ENCODE measurements at places on chromosomes 5 and 9. TPM values are rescaled to one million over a fixed set of nuclear protein-coding genes. Genes with fewer than 3 reads are reported as not detected.

Gene F2RL2
- total RNA-seq = not detected

DNA sequence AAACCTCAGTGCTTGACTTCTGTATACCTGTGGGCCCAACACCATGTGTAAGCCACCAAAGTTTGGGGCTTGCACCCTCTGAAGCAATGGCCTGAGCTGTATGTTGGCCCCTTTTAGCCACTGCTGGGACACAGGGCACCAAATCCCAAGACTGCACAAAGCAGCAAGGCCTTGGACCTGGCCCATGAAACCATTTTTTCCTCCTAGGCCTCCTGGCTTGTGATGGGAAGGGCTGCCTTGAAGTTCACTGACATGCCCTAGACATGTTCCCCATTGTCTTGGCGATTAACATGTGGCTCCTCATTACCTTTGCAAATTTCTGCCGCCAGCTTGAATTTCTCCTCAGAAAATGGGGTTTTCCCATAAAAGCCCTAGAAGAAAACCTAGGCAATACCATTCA, 345.5 kb downstream of the MLLT3 start:
- H3K27me3 ChIP-seq = no peaks in the 10 kb centered on the region
- no peak overlapping the region for H3K27ac ChIP-seq
- no peaks in the 10 kb centered on the region for H3K4me1 ChIP-seq

DNA sequence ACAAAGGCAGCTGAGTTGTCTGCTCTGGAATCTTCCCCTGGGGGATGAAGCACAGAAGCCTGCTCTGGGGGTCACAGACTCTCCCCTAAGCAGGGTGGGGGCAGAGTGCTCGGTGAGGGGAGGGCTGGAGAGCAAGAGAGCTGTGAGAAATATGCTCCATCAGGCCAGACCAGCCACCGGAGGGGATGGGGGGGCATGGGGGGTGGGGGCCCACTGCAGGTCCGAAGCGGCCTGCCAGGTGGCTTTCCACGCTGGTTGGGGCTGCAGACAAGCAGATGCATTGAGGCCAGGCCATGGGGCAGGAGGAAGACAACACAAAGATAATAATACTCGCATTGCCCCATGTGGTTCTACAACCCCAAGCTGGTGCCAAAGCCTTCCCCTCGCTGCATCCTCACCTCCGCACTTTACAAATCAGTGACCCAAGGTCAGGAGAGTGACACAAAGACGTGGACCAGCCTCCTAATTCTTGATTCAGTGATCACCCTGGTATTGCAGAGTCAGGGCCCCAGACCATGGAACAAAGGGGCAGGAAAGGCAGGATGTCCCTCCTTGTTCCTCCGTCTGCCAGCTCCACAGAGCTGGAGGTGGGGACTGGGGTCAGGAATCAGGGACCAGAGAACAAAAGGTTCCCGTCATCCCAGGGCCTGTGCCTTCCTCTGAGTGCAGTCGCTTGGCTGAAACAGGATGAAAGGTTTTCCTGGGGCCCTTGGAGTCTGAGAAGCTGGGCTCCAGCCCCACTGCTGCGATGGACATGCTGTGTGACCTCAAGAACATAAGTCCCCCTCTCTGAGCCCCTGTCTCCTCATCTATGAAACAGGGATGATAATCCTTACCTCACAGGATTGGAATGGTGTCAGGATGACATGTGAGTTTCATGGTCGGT, 37.2 kb upstream of the GABRP start:
- no peak overlapping the region for H3K4me3 ChIP-seq
- H3K36me3 ChIP-seq = no peaks in the 10 kb centered on the region
- H3K27me3 ChIP-seq = peaks cover 36% of the 10 kb centered on the region
- DNase-seq = no peak
- no peak overlapping the region for H3K27ac ChIP-seq
- peaks cover 7% of the 10 kb centered on the region for H3K4me1 ChIP-seq

DNA sequence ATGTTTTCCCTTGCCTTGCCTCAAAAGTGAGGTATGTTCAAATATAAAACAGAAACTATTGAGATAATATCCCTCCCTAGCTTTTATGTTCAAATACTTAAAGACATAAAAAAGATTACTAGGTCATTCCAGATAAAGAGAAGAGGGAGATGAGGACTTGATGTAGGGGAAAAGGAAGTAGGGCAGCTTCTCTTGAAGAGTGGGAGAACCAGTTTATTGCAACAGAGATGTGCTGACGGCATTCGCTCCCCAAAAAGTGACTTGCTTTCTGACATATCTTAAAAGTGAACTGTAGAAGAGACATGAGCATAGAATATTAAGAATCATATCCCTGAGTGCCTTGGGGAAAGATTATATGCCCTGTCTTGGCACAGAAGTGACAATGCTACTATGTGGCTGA, 330.2 kb upstream of the NREP start:
- no peaks in the 10 kb centered on the region for H3K36me3 ChIP-seq
- no peak overlapping the region for H3K27ac ChIP-seq
- H3K4me3 ChIP-seq = no peak overlapping the region
- peaks cover 4% of the 10 kb centered on the region for H3K27me3 ChIP-seq

Gene ZNF883
- 0.44 TPM for total RNA-seq

Gene TNC
- total RNA-seq = 0.12 TPM

Gene RC3H2
- 20.2 TPM for total RNA-seq

- no peak overlapping the region for H3K27ac ChIP-seq
- H3K36me3 ChIP-seq = peaks cover 19% of the 10 kb centered on the region
- no peaks in the 10 kb centered on the region for H3K27me3 ChIP-seq
- H3K4me1 ChIP-seq = peaks cover 21% of the 10 kb centered on the region
- no peak overlapping the region for H3K4me3 ChIP-seq
Observed at GRCh38 chr9:124384210-124384609, 31.0 kb downstream of the PSMB7 start.

DNA sequence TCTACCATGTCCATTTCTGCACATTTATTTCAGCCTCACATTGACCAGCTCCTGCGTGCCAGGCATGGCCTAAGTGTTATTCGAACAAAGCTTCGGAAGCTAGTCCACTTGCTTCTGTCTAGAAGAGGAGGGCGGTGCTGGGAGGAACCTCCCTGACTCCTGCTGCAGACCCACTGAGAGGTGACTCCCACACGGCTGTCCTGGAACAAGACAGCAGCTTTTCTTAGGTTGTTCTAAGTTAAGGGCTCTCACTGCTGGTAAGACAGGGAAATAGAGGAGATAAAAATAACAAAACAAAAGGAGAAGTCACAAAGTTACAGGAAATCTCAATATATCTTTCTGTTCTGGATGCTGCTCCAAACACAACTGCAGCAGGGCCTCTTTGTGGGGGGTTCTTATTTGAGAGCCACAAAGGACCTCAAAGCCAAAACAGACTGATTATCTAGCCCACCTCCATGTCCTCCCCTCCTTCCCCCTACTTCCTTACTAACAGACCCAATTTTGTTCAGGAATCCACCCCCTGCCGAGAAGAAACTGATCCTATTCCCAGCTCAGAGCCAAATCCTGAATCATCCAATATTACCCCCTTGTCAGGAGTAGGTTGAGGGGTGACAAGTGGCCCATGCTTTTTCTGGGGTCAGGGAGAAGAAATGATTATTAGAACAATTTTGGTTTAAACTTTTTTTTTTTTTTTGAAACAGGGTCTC, 28.4 kb upstream of the KCNIP1 start:
- H3K4me1 ChIP-seq = no peaks in the 10 kb centered on the region
- H3K4me3 ChIP-seq = no peak overlapping the region
- peaks cover 15% of the 10 kb centered on the region for H3K27me3 ChIP-seq
- H3K36me3 ChIP-seq = no peaks in the 10 kb centered on the region
- no peak for DNase-seq

DNA sequence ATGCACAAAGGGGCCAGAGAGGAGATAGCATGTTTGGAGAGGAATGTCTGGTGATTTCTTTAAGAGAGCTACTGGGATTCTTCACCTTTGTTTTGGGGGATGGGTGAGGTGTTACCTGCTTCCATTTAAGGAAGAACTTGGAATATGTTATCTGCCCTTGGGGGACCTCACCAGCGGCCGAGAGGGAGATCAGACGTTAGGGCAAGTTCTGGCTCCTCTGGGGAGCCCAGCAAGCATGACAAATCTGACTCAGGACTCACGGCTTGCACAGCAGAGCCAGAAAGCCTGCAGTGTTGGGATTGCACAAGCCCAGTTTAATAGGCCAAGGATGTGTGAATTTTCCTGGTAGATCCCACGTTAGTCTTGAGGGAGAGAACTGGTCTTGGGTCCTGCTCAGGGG, 40.3 kb downstream of the SLC28A3 start:
- H3K27ac ChIP-seq = no peak overlapping the region
- peaks cover 41% of the 10 kb centered on the region for H3K4me1 ChIP-seq
- no peak for DNase-seq
- no peaks in the 10 kb centered on the region for H3K36me3 ChIP-seq
- no peaks in the 10 kb centered on the region for H3K27me3 ChIP-seq

Gene TMEM174
- not detected for total RNA-seq

DNA sequence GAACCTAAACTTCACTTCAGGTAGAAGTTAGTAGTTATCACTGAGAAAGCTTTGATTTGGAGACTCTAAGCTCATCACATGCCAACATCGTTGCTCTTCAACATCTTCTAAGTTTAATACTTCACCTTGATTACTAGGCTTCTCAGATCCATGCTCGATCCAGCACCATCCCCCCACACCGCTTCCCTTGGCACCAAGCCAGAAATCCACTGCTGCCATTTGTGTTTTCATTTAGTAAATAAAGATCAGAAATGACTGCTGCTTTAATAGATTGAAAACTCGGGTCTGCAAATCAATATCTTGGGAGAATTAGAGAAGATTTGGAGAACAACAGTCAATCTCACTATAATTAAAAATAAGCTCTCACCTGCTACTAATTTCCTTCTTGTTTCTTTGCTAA, 214.7 kb upstream of the NR4A3 start:
- no peak overlapping the region for H3K4me3 ChIP-seq
- H3K4me1 ChIP-seq = no peaks in the 10 kb centered on the region
- DNase-seq = no peak

Gene CTNND2
- not detected for total RNA-seq

GRCh38 chr9:745761-746380, 95.6 kb upstream of the DMRT1 start:
- H3K4me1 ChIP-seq = peaks cover 26% of the 10 kb centered on the region
- no peaks in the 10 kb centered on the region for H3K27me3 ChIP-seq
- H3K4me3 ChIP-seq = no peak overlapping the region

GRCh38 chr9:23587433-23587832, 238.6 kb downstream of the ELAVL2 start:
- no peak for DNase-seq
- H3K4me1 ChIP-seq = peaks cover 18% of the 10 kb centered on the region
- no peaks in the 10 kb centered on the region for H3K36me3 ChIP-seq
- no peak overlapping the region for H3K4me3 ChIP-seq
- no peaks in the 10 kb centered on the region for H3K27me3 ChIP-seq

DNA sequence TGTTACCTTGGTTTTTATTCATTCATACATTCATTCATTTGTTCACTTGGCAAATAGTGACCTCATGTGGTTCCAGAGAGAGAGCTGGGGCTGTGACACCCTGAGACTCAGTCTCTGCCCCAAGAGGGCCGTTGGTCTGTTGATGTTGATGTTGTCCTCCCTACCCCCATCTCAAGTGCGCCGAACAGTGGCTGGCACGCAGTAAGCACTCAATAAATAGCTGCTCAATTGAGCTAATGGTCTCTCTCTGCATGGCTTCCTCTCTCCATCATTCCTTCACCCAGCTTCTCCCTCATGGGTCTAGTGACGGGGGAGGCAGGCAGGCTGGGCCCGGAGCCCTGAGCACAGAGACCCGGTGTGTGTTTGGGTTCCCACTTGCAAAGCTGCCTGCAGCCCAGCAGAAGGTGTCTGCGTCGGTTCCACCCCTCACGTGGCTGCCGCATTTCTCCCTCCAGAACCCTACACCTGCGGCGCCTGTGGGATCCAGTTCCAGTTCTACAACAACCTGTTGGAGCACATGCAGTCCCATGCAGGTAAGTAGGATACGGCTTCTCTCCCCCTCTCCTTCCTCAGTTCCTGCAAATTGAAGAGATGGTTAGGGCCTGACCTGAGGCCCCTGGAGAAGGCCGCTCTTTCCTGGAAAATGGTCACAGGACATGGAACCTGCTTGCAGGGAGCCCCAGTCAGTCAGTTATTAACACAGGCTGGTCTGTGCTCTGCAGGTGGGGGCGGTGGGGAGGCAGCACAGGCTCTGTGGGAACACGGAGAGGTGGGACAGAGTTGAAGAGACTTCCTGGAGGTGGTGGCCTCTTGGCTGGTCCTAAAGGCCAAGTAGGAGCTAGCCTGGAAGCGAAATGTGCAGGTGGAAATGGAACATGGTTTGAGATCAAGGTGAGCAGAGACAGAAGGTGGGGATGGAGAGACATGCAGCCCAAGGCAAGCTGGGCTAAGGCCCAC, 42.0 kb downstream of the AMBP start:
- H3K27ac ChIP-seq = no peak overlapping the region
- no peaks in the 10 kb centered on the region for H3K4me1 ChIP-seq
- no peaks in the 10 kb centered on the region for H3K27me3 ChIP-seq
- no peaks in the 10 kb centered on the region for H3K36me3 ChIP-seq

Gene GLRA1
- not detected for total RNA-seq

DNA sequence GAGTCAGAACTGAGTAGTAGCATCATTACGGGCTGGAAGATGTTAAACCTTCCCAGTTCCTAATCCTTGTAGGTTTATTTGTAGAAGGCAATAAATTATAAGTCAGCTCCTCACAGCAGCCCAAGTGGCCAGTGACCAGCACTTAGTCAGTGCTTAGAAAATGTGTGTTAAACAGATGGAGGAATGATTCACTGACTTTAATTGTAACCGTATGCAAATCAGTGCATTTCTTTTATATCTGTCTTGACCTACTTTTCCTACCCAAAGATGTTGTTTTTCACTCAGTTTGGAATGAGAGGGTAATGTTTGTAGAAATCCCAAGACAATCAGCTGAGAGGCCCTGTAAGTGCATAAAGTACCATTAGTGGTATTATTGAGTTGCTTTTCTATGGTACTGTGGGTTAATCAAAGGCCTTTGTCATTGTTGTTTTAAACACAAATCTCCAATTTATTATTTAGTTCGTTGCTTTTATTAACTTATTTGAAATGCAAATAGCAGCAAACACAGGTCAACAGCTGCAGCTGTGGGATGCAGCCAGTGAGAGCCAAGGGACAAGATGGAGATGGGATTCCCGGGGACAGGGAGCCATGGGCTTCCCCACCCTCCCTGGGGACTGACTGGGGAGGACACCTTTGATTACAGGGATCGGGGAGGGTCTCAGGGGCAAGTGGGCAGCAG, 49.8 kb downstream of the MAP1B start:
- H3K4me3 ChIP-seq = no peak overlapping the region
- H3K27me3 ChIP-seq = peaks cover 11% of the 10 kb centered on the region
- no peaks in the 10 kb centered on the region for H3K4me1 ChIP-seq
- H3K36me3 ChIP-seq = no peaks in the 10 kb centered on the region
- no peak for DNase-seq

- H3K27me3 ChIP-seq = peaks cover 8% of the 10 kb centered on the region
- no peaks in the 10 kb centered on the region for H3K4me1 ChIP-seq
- H3K36me3 ChIP-seq = no peaks in the 10 kb centered on the region
- H3K4me3 ChIP-seq = no peak overlapping the region
- H3K27ac ChIP-seq = no peak overlapping the region
Observed at GRCh38 chr5:144369006-144369405, 198.3 kb downstream of the KCTD16 start.

Data from activated naive CD4-positive, alpha-beta T cell treated with anti-CD3 and anti-CD28 coated beads for 36 hours (primary cell).